ENCODE measurements at places on chromosomes 12 and 14.

GRCh38 chr12:109981311-109981710 lies 14.9 kb downstream of the GIT2 start:
- DNase-seq = peak; percentile 18

DNA sequence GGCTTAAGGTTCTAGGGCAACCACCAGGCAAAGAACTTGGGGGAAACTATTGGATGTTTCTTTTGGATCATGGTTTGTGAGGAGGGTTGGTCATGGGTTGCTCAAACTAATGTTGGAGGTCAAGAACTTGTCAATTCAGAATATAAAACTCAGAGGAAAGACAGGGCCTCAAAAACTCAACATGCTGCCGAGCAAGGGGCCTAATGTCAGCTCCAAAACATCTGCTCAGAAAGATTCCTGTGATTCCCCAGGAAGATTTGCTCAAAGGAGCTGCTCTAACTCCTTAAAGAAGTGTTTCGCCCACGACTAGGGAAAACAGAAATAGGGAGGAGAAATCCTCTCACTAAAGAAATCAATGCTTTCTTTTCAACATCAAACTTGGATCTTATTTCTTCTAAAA lies 3.7 kb upstream of the IGF1 start:
- DNase-seq = no peak

- DNase-seq = no peak
Observed at GRCh38 chr12:132674561-132674960, 12.6 kb downstream of the POLE start.

GRCh38 chr12:14777271-14777670 lies 26.0 kb downstream of the WBP11 start:
- DNase-seq = no peak

DNA sequence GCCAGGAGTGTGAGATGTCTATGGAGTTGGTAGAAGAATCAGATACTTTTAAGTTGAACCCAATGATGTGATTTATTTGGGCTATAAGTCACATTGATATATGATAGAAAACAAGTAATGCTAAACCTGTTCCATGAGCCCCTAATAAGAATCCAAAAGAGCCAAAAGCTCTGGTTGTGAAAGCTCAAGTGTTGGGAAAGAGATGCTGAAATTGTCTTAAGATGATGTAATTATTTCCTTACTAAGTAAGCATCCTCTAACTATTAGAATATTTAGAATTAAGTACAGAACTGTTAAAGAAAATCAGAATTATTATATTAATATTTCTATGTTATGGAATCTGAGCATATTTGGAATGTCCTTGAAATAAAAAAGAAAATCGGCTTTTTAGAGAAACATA lies 17.6 kb upstream of the SLC2A13 start:
- DNase-seq = no peak

- DNase-seq = no peak
Observed at GRCh38 chr12:3777206-3777809, 24.4 kb upstream of the CRACR2A start.

- no peak for DNase-seq
Observed at GRCh38 chr12:52833922-52834726, at the start of gene KRT79. TSS of gene KRT79 (minus strand) at chr12:52834311. CDS start at chr12:52834260, 51 bp downstream.

DNA sequence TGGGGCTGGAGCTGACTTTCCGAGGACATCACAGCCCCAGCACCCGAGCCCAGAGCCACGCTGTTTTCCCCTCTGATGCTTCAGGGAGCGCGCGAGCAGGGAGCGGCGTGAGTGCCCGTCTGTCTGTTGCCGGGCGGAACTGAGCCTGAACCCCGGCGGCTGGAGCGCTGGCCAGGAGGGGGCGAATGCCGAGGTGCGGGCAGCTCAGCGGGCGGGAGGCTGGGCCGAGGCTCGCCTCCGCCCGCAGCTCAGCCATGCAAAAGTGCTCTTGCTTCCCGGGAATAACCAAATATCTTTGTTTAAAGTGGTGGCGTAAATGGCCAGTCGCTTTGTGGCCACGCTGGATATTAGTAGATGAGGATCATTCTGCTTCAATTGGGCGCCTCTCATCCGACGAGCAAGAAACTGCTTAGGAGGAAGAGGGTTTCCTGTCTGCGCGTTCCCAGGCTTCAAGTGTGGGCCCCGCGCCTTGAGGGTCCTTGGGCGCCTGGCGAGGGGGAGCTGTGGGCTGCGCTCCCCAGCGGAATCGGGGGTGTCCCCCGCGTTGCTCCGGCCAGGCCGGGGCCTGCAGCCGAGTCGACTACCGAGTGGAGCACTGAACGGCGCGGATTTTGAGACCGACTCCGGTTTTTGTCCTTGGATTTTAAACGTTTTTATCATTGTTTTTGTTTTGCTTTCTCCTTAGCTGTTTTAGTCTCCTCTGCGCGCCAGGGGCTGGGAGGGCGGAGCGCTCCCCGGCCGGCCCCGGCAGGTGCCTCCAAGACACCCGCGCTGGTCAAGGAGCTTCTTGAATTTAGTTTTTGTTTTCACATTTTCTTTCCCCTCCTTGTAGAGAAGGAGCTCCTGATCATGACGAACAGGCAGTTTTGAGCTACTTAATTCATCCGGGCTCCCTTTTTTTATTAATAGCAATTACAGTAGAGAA lies 831 bp upstream of the NKX2-1 start:
- DNase-seq = no peak

- no peak for DNase-seq
Observed at GRCh38 chr14:52868911-52869618, 77.7 kb upstream of the GNPNAT1 start.

DNA sequence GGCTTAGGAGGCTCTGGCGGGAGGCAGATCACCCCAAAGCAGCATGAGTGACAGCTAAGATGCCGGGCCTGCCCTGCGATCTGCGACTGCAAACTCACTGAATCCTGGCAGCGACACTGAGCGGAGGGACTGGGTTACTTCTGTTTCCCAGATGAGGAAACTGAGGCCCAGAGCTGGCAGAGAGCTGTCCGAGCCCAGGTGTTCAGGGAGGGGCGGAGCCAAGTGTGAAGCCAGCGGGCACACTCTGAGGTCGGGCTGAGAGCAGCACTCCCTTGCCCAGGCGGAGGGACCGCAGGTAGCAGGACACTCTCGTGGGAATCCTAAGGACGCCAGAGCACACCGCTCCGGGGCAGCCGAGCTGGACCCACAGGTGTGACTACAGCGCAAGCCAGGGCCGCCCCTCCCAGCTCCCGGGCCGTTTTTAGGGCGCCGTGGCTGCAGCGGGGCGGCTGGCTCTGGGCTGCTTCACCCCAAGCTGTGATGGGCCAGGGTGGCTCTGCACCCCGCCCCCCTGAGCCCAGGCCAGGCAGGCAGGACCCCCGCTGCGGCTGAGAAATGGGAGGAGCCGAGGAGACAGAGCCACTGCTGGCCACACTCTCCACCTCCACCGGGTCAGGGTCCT lies 27.4 kb downstream of the MMP17 start:
- DNase-seq = no peak

DNA sequence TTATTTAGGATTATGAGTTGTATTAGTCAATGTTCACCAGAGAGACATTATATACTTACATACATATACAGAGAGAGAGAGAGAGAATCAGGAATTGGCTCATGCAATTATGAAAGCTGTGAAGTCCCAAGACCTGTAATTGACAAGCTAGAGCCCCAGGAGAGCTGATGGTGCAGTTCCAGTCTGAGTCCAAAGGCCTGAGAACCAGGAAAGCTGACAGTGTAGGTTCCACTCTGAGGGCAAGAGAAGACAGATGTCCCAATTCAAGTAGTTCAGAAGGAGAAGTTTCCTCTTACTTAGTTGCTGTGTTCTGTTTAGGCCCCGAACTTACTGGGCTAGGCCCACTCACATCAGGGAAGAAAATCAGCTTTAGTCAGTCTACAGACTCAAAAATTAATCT lies 76.4 kb upstream of the FICD start:
- DNase-seq = no peak

GRCh38 chr14:34187519-34188044 lies 236.7 kb upstream of the EGLN3 start:
- DNase-seq = no peak

DNA sequence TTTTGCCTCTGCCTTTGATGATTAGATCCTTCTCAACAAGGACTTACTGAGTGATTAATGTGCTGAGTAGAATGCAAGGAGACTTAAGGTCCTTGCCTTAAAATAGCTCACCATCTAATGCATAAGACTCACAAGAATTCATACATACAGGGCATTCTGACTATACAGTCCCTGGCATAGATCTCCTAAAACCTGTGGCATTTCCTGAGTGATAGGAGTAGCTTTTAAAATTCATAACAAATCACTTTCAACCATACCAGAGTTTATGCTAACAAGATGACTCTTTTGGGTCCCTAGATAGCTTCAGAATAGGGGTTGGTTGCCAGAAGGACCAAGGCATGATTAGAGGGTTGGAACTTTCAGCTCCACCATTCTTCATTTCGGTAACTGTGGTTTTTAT lies 48.8 kb downstream of the STXBP6 start:
- DNase-seq = no peak

DNA sequence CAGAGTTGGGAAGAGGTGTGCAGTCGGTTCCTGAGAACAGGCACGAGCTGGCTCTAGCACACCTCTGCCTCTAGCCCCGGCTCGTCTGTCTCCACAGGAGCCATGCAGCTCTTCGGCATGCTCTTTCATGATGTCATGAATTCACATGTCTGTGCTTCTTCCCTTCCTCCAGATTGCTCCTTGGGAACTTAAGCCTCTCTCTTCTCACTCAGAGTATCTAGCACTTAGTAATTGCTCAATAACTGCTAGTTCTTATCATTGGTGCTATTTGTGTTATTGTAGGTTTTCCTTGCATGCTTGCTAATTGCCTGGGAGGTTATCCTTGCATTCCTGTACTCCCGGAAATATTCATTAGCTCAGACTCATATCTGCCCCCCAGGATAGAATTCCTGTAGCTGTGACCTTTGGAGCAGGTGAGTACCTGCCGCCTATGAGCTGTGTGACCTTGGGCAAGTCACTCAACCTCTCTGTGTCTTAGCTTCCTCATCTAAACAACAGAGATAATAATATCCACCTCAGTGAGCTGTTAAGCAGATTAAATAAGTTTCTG lies 19.5 kb downstream of the FAM181A start:
- no peak for DNase-seq

DNA sequence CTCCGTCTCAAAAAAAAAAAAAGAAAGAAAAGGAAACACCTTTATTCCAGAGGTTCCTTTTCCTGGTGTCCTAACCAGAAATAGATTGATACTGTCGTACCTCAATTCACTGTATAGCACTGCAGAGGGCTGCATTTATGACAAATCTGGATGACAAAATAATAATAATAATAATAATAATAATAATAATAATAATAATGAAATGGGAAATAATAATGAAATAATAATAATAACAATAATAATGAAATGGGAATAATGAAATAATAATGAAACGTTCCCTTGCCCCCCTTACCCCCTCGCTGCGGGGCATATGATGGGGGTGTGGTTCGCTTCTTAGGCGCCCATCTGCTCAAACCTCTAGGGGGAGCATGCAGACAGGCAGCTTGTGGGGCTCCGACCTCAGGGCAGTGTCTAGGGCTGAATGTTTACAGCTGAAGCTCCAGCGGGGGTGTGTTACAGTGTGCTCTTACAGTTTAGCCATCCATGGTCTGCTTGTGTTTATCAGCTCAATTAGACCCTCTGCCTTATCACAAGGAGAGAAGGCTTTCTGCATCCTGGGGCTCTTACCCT lies 1088.3 kb upstream of the SEL1L start:
- DNase-seq = no peak

GRCh38 chr12:57008178-57008577 lies 1.8 kb upstream of the ZBTB39 start:
- no peak for DNase-seq

- no peak for DNase-seq
Observed at GRCh38 chr12:57890191-57891115, 43.9 kb upstream of the CTDSP2 start.

GRCh38 chr12:4056910-4057845 lies 184.0 kb upstream of the PARP11 start:
- no peak for DNase-seq

DNA sequence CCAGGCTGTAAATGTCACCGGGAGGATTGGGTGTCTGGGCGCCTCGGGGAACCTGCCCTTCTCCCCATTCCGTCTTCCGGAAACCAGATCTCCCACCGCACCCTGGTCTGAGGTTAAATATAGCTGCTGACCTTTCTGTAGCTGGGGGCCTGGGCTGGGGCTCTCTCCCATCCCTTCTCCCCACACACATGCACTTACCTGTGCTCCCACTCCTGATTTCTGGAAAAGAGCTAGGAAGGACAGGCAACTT lies 1.3 kb downstream of the GAPDH start:
- no peak for DNase-seq

DNA sequence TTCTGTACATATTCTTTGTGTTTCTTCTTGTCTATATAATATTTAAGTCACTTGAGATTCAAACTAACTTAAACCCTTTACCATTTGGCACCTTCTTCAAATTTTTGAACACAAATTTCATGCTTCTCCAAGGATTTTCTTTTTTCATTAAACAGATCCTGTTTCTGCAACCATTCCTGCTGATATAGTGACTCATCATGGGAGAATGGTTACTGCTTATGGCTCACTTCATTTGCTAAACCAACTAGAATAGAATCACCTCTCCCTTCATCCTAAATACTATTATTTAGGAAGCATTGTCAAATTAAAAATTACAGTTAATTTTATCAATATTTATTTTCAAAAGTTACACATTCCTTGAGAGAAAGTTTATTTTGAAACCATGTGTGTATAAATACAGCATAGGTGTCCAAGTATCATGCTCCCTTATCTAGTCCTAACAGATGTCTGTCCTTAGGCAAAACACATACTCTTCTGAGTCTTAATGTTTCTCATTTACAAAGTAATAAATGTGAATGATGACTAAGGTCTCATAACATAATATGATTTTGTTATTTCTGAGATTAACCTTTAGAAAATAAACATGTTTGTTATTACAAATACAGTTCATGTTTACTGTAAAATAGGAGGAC lies 40.7 kb downstream of the PLCZ1 start:
- no peak for DNase-seq

DNA sequence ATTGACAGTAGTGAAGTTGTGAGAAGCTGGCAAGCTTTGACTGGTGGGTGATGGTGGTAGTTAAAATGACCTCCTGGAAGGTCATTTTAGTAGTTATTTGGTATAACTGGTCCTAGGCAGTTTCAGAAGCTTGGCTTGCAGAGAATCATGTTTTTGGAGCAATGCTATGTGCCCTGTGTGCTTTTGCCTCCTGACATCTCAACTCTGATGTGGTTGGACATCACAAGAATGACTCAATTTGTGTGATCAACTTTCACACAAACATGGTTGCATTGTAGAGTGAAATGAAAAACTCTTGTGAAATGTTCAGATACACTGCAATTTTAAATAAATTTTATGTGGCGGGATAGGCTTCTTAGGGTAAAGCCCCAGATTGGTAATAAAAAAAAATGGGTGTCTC lies 8.3 kb upstream of the ABCD2 start:
- DNase-seq = no peak

DNA sequence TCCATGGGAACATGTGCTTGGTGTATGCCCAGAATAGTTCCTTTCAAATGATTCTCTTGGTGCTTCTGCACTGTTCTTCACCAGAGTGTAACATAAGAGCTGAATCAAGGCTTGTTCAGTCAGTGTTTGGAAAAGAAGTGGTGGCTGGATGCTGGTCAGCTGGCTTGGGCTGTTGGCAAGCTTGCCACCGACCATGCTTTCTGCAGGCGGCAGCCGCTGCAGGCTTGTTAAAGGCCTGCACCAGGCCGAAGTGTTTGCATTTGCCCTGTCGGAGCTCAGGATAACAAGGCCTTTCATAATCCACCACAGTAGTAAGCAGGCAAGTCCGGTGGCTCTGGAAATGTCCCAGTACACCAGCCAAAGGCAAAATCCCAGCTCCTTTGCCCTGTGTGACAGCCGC lies 26.9 kb downstream of the DAAM1 start:
- DNase-seq = no peak
